ENCODE measurements at places on chromosomes 6 and 20. TPM values are rescaled to one million over a fixed set of nuclear protein-coding genes. Genes with fewer than 3 reads are reported as not detected.

- no peak for DNase-seq
Observed at GRCh38 chr6:152859225-152859624, 108.6 kb downstream of the VIP start.

DNA sequence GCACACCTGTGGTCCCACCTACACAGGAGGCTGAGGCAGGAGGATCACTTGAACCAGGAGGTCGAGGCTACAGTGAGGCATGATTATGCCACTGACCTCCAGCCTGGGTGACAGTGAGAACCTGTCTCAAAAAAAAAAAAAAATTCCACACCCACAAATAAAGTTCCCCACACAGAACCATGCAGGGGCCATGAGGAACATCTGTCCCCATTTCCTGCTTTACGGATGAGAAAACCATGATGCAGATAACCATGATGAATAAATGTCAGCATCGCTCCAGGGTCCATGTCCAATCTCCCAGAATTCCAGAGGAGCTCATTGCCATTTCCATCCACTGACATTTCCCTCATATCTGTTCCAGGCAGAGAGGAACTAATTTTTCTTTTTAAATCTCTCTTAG, 16.9 kb upstream of the AGPAT4 start:
- DNase-seq = no peak

The PRDM1 gene
- total RNA-seq = 0.37 TPM

- no peak for DNase-seq
Observed at GRCh38 chr20:52985687-52986086, 13.5 kb downstream of the TSHZ2 start.

DNA sequence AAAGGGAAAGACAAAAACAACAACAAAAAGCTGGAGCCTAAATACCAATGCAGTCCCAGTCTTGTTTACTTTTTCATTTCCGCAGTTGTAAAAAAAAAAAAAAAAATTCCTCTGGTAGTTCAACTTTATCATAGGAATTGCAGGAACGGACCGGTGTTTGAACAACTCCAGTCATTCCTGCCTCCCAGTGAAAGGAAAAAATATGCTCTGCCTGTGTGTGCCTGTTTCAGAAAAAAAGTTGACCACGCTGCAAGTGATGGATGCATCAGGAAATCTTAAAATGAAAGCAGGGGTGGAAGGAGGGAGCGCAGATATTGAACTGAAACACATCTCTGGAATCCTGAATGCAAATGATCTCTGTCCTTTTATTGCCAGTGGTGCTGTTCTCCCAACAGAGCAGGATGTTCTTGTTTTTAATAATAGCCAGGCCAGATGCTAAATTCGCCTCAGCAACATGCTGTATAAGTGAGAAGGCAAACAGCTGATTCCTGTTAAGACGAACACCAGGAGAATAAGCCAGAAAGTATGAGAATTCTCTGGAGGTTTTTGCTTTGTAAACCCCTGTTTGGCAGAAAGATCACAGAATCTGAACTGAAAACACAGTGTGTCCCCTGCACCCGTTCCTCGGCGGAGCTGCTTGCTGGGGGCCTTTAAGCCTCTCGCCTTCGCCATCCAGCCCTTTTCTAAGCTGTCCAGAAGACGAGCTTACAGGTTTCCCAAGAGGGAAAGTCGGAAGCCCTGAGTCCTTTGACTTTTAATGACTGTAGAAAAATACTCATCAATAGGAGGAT, 178.4 kb upstream of the SUPT3H start:
- DNase-seq = peak; percentile 53

The MUCL3 gene
- not detected for total RNA-seq

DNA sequence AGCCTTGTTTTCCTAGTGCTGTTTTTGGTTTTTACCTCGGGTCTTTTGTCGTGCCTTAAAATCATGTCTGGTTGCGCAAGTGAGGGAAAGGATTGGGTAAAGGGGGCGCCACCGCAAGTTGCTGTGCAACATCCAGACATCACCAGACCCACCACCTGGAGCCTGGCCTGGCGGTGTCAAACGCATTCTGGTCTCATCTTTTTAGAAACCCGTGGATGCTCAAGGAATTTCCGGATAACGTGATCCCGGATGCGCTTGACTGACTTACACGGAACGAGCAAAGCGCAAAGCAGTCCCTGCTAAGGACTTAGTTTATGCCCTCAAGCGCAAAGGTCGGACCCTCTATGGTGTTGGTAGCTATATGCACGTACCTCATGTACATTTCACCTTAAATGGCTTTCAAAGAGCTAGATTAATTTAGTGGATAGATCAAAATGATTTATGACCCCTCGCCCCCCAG, 105.2 kb downstream of the OR2B2 start:
- no peak for DNase-seq

The CD109 gene
- total RNA-seq = 22.9 TPM

- no peak for DNase-seq
Observed at GRCh38 chr20:4369798-4370124, 351.9 kb upstream of the PRND start.

The BNIP5 gene
- not detected for total RNA-seq

DNA sequence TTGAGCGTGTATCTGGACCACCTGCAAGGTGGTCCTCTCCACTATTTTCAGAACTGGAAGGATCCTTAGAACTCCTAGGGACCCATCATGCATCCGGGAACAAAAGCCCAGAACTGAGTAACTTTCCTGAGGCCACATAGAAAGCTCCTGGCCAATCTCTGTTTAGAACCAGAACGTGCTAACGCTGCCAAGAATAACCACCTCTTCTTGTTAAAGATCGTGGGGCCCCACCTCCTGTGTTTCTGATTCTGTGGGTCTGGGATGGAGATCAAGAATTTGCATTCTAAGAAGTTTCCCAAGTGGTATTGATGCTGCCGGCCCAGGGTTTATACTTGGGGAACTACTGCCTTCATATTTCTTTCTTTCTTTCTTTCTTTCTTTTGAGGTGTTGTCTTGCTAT, 13.3 kb downstream of the CD40 start:
- peak; percentile 18 for DNase-seq

GRCh38 chr6:122649701-122650100, 39.5 kb downstream of the PKIB start:
- DNase-seq = no peak

The CGA gene
- total RNA-seq = not detected

DNA sequence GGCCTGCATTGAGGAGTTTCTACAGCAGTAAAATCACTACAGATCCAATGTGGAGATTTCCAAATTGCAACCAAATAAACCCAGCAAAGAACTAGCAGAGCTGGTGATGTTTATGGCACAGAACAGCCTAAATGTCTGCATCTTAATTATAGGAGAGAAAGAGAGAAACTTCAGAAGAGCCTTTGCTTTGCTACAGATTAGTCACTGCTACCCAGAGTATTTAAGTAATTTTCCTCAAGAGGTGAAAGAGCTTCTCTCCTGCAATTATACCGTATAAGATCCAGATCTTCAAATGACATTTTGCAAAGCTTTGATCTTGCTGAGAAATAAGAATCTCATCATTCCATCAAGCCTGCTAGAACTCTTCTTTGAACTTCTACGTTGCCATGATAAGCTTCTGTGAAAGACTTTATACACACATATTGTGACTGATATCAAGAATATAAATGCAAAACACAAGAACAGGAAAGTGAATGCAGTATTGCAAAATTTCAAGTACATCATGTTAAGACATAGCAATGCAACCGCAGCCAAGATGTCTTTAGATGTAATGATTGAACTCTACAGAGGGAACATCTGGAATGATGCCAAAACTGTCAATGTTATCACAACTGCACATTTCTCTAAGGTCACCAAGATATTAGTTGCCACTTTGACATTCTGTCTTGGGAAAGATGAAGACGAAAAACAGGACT, 48.0 kb downstream of the MKKS start:
- no peak for DNase-seq

- no peak for DNase-seq
Observed at GRCh38 chr20:38947931-38948362, 14.2 kb upstream of the DHX35 start.

GRCh38 chr6:63610944-63611343, 24.7 kb upstream of the PHF3 start:
- DNase-seq = no peak

GRCh38 chr20:33832103-33832804, 21.1 kb downstream of the CHMP4B start:
- no peak for DNase-seq

DNA sequence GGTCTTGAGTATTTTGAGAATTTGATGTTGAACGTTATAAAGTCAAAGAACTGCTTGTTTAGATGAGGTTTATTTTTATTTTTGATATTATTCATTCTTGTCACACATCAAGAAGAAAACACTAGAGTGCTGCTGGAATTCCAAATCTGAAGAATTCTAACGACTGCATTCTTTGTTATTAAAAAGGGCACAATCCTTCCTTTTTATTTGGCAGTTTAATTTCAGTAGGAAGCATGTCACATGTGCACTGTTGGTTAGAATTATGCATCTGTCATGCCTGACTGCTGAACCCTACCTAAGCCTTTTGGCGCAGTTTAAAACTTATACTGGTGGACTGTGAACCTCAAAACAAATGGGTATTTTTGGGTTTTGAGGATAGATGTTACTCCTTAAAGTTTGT, 4.0 kb downstream of the ID4 start:
- no peak for DNase-seq

- no peak for DNase-seq
Observed at GRCh38 chr20:53599378-53599777, 5.7 kb upstream of the ZNF217 start.

GRCh38 chr6:155795173-155795796, 339.6 kb upstream of the NOX3 start:
- DNase-seq = no peak

The ARHGAP18 gene
- 8.0 TPM for total RNA-seq

The CST1 gene
- total RNA-seq = 0.15 TPM

DNA sequence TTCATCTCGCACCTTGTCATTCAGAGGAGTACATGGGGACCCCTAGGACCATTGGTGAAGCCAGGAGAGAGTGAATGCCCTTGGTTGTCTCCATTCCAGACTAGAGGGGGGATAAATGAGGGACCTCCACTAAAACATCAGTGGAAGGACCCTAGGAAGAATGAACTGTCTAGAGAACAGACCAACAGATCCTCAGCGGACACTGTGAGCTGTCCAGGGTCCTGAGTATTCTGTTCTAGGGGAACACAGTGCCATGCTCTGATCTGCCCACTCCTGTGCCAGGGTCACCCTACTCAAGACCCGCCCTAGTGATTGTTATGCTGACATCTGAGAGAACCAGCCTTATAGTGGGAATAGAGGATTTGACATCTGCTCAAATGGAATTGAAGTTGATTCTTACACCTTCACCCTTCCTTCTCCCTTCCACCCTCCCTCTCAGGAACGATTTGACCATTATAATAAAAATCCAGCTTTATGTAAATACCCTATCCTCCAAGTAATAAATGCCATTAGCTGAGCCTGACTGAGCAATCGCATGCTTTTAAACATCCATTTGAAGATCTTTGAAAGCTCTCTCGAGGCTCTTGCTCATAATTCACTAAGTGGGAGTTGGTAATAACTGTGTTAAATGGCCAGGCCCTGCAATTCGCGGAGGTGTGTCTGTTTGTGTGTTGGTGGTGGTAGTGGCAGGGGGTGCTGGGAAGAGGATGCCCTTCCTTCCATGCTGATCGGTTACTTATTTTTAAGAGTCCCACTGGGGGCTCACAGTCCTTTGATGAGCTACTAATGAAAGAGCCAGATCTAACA, 43.6 kb upstream of the SLC32A1 start:
- DNase-seq = no peak

The ARFRP1 gene
- 24.6 TPM for total RNA-seq

- DNase-seq = no peak
Observed at GRCh38 chr20:50354721-50355589, 155.2 kb upstream of the PTPN1 start.

- no peak for DNase-seq
Observed at GRCh38 chr6:143400258-143401067, 50.0 kb downstream of the ADAT2 start.

DNA sequence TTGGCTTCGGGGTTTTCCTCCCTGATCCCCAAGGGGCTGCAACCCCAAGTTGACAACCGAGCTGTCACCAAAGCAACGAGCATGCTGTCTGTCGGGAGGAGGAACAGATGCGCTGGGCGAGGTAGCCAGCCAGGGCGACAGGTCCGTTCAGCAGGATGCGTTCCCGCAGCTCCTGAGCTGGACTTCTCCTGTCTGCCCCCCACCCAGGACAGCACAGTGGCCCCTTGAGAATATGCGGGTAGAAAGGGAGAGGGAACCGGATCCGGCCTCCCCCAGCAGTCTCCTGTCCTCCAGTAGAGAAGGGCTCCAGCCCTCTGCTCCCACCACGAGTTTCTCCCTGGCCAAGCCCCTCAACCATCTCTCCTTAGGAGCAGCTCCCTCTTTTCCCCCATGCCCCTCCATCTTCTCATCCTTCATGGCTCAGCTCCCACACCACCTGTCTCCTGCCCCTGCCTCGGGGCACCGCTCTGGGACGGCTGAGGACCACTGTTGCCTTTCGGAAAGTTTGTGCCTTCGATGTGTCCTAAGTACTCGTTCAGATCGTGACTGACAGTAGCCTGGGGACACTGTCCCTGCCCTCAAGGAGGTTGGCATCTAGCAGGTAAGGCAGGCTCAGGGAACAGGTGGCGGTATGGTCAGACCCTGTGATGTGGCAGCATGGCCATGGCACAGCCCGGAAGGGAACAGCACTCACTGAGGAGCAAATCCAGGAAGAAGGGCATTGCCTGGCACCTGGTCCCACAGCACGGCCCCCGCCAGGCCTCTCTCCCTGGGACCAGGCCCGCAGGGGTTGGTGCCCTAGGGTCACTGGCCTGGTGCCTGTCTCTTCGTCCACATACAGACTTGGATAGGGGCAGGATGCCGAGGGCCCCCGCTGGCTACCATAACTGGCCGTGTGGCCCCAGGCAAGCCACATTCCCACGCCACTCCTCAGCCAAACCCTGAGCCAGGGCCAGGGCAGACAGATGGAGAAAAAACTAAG, 96.3 kb downstream of the ASXL1 start:
- DNase-seq = no peak

DNA sequence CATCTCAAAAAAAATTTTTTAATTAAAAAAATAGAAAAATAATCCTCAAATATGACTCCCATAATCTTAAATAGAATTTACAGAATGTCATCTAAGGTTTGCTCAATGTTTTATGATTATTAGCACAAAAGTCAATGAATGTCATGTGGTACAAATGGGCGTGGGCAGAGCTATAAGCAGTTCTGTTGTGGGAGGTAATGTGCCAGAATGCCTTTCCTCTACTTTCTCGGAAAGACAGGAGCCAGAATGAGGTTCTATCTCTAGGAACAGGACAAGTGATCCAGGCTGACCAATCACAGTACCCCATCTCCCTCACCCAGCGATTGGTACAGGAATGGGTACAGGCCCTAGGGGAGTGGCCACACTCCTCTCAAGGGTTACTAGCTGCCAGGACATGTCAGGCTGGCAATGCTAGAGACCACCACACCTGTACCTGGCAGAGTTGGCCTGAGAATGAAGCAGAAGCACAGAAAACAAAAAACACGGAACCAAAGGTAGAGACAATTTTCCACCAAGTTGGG, 15.1 kb downstream of the RALGAPA2 start:
- DNase-seq = no peak

- DNase-seq = no peak
Observed at GRCh38 chr20:50449738-50450492, 60.3 kb upstream of the PTPN1 start.

The OR12D3 gene
- not detected for total RNA-seq

The OR2B6 gene
- total RNA-seq = not detected

DNA sequence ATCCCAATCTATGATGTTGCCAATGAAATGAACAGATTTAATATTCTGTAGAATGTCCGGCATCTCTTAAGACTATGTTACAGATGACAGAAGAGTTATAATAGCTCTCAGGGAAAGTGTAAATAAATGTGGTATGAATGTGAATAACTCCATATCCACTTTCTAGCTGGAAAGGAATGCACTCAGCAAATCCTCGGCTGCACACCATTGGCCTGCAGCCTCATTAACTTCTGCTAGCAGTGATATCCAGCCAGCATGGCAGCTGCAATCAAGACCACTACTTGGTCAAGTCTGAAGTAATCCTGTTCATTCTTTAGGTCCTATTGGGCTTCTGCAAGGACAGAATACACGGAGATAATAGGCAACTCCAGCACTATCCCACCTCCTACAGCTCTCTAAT, 17.3 kb upstream of the MICA start:
- DNase-seq = no peak
